ENCODE measurements at places on chromosomes 12 and 14.

DNA sequence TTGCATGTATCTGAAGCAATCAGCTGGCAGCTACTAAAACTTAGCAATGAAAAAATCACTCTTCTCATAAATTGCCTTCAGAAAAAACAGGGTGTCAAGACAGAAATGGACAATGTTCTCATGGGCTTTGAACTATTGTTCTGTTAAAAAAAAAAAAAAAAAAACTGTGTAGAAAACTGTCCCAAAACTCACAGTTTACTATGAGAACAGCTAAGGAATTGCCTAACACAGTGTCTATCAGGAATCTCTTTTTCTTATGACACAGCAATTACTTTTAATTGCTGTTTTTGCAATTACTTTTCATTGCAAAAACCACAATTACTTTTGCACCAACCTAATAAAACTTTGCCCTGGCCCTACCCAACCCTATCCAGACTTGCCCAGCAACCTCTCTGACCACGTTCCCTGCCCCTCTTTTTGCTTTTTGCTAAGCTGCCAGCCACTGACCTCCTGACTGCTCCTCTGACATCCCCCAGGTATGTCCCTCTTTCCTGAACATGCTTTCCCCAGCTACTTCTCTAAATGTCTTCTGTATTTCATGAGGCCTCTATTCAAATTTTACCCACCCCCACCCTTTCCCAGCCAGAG is 68.0 kb upstream of the SLCO1C1 start:
- DNase-seq = no peak

DNA sequence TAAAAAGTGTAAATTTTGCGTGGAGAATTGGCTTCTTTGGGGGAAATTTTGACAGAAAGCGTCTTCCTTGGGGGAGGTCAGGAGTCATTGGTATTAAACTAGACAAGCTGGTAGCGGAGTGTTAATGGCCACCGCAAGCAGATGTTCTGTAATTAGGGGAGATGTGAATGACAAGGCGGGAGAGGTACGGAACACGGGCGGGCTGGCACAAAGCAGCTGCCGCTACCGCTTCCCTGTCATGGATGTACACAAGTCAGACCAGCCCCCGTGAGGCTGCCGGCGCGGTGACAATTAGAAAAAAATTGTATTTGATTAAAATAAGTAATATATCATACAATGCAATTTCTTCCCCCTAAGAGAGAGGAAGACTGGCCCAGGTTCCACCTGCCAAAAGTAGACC is 501.6 kb downstream of the VRK1 start:
- DNase-seq = no peak

GRCh38 chr14:64733321-64733720 is 29.1 kb downstream of the PLEKHG3 start:
- no peak for DNase-seq

DNA sequence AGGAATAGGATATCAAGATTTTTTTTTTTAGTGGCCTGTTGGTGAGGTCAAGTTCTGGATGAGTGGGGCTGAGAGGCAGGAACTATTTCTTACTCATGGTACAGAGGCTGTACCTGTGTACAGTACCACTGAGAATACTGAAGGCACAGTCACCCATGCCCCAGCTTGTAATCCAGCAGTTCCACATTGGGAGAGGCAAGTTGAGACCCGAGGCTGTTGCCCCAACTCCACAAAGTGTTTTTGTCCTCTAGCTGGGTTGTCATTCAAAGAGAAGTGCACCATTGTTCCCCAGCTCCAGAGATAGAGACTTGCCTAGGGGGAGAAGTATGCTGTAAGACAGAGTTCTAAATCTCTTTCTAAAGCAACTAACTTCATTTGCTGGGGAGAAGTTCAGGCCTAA is 38.7 kb downstream of the ARID2 start:
- no peak for DNase-seq

GRCh38 chr14:21070083-21070609 is at the start of gene ARHGEF40:
TSS of gene ARHGEF40 (plus strand) at chr14:21070304. CDS start at chr14:21070397, 93 bp downstream.
- no peak for DNase-seq

GRCh38 chr12:56220611-56221231 is 1.0 kb downstream of the RNF41 start:
- no peak for DNase-seq

Measured in stimulated activated CD8-positive, alpha-beta memory T cell treated with anti-CD3 and anti-CD28 coated beads, Interleukin-4, amount 100 ng/mL, for 4 hours (primary cell).